DMS53 (cell line): ENCODE measurements at places on chromosomes 5 and 9.

GRCh38 chr5:159786901-159787691 lies 129.2 kb upstream of the ADRA1B start:
- no peak for DNase-seq

GRCh38 chr9:113943112-113944009 lies 67.3 kb downstream of the ZNF618 start:
- no peak for DNase-seq

DNA sequence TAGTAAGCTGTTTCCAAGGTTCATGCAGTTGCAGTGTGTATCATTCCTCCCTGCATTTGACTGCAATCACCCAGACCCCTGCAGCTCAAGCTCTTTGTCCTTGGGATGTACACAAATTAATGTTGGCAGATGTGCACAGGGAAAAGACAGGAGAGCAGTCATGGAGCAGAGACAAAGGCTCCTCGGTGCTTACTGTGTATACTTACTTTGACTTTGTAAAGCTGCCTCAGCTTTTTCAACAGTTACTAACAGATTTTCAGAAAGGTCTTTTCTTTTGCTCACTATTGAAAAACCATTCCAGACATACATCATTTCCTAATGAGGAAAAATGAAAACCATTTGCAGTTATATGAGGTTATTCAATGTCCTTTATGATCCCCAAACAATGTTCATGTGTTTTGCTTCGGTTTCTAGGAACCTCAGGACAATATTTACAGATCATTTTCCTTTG lies 124.9 kb downstream of the TTC39B start:
- DNase-seq, result no peak

DNA sequence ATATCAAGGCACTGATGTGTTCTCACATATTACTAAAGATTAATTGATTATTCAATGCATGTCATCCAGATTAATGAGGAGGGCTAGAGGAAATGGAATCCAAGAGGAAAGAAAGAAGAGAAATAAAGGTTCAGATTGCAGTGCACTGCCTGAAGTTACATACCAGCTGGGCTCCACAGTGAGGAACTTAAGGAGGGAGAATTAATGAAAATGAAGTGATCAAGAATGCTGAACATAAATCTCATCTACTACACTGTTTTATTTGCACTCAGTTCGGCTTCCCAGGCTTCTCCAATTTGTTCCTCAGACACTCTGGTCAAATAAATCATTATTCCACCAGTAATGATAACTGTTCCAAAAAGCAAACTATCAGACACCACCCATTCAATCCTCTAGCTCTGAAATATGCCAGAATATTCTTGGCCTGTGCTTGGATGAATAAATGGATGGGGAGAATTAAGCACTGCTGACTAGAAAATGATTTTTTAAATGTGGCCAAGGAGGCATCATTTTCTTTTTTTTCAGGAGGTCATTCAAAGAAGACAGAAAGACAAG lies 88.6 kb upstream of the FBN2 start:
- no peak for DNase-seq

- DNase-seq, result no peak
Observed at GRCh38 chr5:172434251-172434650, 20.1 kb downstream of the SH3PXD2B start.

GRCh38 chr5:61327760-61328753 lies 4.0 kb upstream of the ZSWIM6 start:
- no peak for DNase-seq
